ENCODE measurements at places on chromosomes 1 and 21.

- no peak for DNase-seq
Observed at GRCh38 chr1:6270401-6270800, 9.5 kb upstream of the GPR153 start.

- no peak for DNase-seq
Observed at GRCh38 chr1:221620437-221621384, 121.2 kb downstream of the DUSP10 start.

- DNase-seq: no peak
Observed at GRCh38 chr1:7178741-7179140, 393.5 kb downstream of the CAMTA1 start.

GRCh38 chr1:185996211-185996610, 262.0 kb downstream of the HMCN1 start:
- no peak for DNase-seq

DNA sequence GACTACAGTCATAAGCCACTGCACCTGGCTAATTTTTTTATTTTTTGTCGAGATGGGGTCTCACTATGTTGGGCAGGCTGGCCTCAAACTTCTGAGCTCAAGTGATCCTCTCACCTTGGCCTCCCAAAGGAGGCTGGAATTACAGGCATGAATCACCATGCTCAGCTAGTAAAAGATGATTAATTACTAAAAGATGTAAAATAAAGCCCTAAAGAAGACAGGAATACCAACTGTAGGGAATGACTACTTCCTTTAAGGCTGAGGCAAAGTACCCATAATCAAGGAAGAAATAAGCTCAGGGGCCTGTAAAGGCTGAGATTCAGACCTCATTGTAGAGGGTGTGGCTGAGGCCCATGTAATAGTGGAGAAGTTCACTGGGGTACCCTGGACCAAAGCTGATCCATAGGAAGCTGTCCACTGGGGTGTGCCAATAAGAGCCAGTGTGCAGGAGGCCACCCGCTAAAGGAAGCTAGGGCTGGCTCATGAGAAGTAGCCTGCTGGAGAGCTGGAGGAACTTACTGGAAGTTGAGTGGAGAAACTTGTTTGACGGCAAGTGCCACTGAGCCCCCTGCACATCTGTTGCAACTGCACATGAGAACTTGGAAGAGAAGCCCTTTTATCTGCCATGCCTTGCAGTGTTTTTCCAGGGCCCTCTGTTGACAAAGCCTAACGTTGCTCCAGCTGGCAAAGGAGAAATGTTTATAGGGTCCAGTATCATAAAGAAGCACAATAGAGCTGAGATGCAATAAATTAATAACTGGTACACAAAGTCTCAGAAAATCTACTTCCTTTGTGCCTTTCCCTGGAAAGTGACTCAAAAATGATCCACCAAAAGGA, 17.8 kb upstream of the SERTAD4 start:
- no peak for DNase-seq

- no peak for DNase-seq
Observed at GRCh38 chr21:38352536-38353219, 95.9 kb downstream of the KCNJ15 start.

DNA sequence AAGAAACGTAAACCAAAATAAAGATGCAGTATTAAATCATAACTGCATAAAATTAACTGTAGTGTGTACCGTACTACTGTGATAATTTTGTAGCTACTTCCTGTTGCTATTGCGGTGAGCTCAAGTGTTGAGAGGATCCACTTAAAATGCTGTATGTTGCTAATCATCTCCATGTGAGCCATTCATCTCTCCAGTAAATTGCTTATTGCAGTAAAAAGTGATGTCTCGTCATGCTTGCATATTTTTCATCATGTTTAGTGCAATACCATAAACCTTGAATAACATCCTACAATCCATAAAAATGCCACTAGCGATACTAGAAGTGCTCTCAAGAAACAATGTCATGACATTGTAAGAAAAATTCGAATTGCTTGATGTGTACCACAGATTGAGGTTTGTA, 66.3 kb downstream of the RAVER2 start:
- no peak for DNase-seq

DNA sequence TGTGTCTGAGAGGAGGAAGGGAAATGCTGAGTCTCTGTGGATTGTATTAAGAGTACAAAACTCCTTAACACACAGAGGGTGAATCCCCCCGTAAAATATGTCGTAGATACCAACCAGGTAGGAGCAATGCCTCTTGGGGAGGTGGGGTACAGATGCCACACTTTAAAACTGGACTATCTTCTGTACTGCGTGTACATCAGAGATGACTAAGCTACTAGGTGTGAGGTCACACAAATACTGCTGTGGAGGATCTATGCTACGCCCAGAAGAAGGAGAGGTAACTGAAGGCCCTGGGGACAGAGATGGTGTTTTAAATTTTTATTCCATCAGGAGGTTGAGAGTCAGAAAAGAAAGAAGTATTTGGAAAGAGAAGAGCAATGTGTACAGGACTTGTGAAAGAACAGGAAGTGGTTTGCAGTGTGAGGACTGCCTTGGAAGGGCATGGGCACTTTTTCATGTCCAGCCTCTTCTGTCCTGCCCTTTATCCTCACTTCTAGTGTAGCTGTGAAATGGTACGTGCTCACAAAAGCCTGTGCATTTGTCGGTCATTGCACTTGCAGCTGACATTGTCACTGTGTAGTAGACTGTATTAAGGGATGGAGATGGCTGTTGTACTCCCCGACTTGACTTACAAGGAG, 287.8 kb upstream of the CHRM3 start:
- no peak for DNase-seq

GRCh38 chr21:28106370-28106890, 886.2 kb downstream of the LTN1 start:
- no peak for DNase-seq

- no peak for DNase-seq
Observed at GRCh38 chr1:119646521-119647227, 1.4 kb downstream of the ZNF697 start.

- no peak for DNase-seq
Observed at GRCh38 chr1:40930174-40930964, 49.1 kb upstream of the CTPS1 start.

GRCh38 chr1:10070206-10070605, 37.4 kb downstream of the UBE4B start:
- no peak for DNase-seq

DNA sequence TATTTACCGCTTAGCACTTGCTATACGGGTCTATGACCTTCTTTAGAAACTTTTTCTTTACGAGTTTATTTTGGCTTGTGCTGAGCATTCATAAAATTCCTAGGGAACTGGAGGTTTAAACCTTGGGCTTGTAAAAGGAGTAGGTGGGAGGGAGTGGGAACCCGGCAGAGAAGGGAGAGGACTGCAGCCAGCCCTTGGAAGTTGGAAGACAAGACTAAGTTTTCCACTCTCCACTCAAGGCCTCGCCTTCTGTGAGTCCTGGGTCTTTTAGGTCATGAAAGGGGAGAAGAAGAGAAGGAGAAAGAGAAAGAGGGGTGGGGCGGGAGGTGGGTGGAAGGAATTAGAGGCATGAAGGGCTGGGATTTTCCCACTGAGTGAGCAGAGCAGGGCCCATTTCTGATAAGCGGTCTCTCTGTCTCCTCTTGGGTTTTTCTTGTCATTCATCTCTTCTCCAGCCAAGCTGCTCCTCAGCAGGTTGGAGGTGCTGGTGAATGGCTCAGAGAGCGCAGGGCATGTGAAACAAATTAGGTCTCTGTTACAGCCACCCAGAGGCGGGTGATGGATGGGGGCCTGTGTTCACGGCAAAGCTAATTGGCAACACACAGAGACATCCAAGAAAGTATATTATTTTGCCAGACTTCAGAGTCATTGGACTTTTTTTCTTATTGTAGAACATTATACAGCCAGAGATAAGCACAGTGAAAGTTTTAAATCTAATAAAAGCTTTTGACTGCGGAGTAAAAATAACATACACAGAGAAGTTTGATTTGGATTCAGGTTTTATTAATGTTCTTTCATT, 247.3 kb downstream of the FOXD2 start:
- DNase-seq: no peak

DNA sequence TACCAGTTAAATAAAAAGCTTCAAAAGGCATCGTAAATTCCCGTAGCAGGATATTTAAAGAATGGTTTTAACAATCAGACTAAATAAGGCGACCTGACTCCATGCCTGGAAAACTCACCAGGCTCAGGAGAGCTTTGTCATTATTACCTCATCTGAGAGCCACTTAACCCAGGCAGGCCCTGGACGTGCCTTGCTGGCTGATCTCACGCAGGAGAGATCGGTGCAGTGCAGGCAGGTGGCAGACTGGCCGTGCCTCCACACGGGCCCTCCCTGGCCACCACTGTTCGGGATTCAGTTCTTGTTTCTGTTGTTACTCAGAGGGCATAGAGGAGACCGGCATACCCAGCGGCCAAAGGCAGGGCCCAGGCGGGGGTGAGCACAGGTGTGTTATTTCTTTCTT, 6.4 kb downstream of the MT1HL1 start:
- DNase-seq: no peak

- DNase-seq: peak; percentile 43
Observed at GRCh38 chr21:33975548-33976081, 60.0 kb upstream of the ATP5PO start.

DNA sequence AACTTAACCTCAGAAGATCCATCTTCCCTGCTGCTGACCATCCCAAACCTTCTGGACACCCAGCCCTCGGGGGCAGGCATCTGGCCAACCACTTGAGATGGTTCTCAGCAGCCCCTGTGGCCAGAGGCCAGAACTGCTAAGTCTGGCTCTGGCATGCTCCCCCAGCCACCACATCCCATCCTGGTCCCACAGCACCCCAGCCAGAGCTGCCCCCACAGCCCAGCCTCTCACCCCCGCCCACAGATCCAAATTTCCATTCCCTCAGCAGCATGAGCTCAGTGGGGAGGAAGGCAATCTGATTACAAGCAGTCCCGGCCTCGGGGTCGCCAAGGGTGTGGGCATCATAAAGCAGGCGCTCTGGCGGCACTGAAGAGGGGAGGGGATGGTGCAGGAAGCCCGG, 45.6 kb downstream of the GLIS1 start:
- DNase-seq: no peak

GRCh38 chr1:234875953-234876855, 252.4 kb downstream of the TOMM20 start:
- DNase-seq: no peak

DNA sequence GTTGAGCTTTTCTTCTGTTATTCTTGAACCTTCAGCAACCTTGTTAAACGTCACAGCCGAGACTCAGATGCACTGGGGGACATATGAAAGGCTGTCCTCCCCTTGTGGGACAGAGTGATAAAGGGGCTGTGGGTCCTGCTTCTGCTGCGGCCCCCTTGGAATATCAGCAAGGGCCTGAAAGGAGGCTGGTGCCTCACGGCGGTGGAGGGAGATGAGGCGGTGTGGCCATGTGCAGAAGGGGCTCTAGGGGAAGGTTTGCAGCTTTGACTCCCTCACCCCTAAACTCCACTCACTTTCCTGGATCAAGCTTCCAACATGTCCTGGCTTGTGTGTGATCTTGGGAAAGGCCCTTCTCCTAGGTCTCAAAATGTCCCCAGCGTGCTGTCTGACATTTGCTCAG, 270.7 kb upstream of the CSF3R start:
- DNase-seq: no peak

DNA sequence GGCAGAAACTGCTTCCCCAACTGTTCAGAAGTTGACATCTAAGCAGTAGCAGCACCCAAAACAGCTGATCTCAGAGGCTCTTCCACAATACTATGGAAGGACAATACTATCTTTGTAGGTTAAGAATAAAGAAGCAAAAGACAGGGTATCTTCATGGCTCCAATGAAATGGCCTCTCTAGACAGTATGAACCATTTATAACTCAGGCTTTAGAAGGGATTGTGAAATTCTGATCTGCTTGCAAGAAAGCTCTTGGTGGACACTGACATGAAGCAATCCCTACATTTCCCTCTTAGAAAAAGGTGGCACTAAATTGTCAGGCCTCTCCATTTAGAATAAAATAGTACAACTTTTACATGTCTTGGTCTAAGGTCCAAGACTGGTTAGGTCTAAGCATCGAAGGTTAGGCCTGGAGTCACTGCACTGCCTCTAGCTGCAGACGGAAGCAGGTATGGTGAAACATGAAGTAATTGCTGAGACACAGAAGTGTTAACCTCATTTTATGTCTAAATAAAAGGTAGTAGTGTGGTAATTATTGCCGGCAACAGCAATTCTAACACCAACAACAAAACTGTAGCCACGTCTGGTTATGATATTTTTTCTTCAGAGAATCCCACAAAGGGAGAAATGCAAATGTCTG, 50.6 kb upstream of the HP1BP3 start:
- no peak for DNase-seq

- no peak for DNase-seq
Observed at GRCh38 chr1:151854658-151855057, 1.1 kb upstream of the THEM5 start.

GRCh38 chr1:235552146-235552716, 48.0 kb upstream of the B3GALNT2 start:
- no peak for DNase-seq

GRCh38 chr1:97814121-97814520, 106.7 kb downstream of the DPYD start:
- DNase-seq: no peak

GRCh38 chr1:202009326-202010179, 834 bp upstream of the ELF3 start:
- DNase-seq: peak; percentile 28

- DNase-seq: no peak
Observed at GRCh38 chr1:87927391-87928280, 599.0 kb downstream of the LMO4 start.

DNA sequence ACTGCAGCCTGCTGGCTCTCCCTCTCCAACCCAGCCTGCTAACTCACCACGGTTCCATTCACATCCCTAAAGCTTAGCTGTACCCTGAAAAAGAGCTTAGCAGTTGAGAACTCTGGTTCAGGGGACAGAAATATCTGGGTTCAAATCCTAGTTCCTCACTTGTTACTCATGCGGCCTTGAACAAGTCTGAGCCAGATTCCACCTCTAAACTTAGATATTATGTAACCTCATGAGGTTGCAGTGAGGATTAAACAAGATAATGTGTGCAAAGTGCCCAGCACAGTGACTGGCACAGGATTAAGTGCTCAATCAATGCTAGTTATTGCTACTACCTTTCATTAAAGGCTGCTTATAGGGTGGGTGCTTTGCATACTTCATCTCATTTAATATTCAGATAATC, 41.3 kb upstream of the DHCR24 start:
- no peak for DNase-seq

DNA sequence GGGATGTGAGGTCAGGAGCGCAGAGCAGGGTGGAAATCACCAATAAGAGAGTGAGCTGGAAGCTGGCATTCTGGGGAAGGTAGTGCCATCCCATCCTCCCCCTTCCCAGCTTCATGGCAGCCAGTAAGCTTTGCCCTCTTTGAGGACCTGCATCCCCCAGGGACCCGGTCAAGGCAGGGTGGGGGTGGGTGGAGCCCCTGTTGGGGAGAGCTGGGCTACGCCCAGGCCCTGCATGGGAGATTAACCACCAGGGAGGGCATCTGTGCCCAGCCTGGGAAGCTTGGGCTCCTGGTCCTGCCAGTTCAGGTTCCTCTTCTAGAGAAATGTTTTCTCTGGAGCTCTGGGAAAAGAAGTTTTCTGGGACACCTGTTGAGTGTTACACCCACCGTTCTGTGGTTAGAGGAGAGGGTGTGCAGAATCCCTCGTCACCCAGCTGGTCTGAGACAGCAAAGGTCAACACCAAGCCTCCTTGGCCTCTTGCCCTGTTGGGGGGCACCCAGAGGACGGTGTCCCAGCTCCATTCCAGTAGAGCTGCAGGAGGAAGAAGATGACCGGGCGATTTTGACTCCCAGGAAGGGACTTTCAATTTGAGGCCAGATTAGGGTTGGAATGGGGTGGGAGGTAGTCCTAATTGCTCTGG, 30.1 kb upstream of the TENT5C start:
- no peak for DNase-seq

Measured in activated T-helper 1 cell treated with Interleukin-2 at 50 U/mL for 16 hours (primary cell).